CD4-positive, alpha-beta T cell treated with Interleukin-6 at 100 ng/mL for 8 hours (primary cell): ENCODE measurements at places on chromosomes 7 and 10.

DNA sequence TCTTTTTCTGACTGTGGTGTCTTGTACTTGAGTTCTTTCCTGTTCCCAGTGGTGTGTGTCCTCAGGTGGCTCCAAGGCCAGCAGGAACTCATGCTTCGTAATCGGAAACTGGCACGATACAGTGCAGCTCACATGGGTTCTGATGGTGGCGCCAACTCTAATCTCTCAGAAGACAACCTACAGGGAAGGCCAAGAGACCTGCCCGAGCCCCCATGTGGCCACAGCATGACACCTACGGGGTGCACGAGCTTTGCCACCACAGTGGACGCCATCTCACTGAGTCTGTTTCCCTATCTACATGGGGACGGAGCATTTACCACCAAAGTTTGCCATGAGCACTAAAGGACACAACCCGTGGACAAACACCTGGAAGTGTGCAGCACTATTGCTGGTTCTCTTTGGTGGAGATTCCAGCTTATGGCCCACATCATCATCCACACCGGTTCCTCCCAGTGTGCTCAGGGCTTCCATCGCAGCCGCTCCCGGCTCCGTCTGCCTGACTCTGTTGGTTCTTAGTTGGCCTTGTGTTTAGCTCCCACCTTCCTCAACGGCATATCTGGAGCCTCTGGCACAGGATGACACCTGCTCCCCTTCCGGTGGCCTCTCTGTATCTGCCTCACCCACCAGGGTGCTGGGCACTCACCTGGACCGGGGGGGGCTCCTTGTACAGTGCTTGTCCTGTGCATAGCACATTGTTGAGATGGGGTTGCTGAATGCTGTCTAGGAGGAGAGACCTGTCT, 586.6 kb upstream of the MKI67 start:
- DNase-seq, result no peak

DNA sequence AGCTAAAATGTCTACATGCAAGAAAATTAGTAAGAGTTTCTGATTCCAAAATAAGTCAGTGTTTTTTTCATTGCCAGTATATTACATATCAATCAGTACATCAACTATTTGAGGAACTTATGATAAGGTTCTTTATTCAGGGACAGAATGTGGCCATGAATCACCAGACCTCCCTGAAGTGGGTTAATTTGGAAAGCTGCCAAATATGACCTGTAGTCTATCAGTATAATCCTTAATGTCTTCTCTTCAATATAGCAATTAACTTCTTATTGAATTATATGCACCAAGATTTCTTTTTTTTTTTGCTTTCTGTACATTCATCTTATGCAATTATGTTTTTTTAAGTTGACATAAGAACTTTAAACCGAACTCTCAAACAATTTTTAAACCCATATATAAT, 714.5 kb upstream of the POT1 start:
- DNase-seq, result no peak

DNA sequence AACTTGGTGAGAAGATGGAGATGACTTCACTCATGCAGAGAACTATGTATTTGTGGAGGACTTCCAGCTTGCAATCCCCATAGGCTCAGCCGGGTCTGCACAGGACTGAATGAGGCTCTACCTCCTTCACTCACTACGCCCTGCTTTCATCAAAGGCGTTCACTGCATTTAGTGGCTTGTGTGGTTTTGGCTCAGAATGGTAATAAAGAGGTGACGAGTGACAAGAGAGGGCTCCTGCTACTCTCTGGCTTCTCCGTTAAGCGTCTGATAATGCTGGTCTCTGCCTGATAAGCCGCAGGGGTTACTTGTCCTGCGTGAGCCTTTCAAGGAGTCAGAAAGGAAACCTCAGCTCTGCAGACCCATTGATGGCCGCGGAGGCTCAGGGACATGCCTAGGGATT, 343.4 kb downstream of the PRPF18 start:
- peak; percentile 38 for DNase-seq

DNA sequence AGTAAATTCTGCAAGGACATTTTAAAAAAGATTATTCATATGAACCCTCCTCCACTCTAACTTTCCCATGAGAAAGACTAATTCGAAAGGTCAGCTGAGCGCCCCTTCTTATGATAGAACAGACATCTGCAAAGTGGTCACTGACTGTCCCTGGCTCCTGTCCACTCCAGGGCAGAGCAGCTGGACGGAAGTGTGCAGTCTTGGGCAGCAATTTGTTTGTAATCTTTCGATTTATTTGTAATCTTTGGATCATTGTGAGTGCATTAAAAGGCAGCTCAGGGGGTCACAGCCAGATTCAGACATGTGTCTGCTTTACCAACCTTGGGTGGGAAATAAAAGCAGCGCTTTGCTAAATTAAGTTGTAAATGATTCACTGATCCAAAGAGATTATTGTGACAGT, 158.8 kb upstream of the ADARB2 start:
- no peak for DNase-seq

GRCh38 chr7:80362010-80362618, 149.8 kb downstream of the GNAT3 start:
- DNase-seq, result no peak

DNA sequence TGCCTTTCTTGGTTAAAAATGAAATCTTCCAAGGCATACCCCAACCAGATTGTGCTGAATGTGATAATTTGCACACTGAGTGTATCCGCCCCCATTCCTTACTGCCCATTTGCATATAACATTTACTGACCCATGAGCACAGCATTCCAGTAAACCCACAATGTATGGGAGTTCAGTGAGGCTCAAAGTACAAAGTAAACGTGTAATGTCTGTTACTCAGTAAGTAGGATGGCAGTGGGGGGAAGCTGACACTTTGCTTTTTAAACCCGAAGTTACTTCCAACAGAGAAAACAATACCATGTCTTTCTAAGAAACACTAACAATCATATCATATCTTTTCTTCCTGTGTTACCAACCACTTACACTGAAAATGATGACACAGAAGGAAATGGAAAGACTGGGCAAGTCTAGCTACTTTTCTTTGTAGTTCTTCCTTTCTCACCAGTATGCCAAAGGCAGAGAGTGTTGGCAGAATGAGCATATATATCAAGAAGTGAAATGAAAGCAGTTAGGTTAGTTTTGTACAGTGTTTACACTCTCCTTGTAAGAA, 27.1 kb upstream of the SOSTDC1 start:
- no peak for DNase-seq

DNA sequence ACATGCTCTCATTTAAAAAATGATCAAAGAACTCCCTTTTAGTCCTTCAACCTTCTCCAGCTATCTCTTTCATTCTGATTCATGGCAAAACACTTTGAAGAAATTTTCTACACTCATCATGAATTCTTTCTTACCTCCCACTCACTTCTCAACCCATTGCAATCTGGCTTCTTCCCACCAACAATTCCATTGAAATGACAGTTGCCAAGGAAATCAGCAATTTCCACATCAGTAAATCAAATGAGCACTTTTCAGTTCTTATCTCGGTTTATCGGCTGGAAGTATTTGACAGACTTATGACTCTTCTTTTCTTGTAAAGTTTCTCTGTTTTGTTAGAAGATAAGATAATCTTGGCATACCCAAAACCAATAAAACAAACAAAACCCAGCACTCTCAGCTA, 99.1 kb upstream of the CACNA2D1 start:
- DNase-seq, result no peak

DNA sequence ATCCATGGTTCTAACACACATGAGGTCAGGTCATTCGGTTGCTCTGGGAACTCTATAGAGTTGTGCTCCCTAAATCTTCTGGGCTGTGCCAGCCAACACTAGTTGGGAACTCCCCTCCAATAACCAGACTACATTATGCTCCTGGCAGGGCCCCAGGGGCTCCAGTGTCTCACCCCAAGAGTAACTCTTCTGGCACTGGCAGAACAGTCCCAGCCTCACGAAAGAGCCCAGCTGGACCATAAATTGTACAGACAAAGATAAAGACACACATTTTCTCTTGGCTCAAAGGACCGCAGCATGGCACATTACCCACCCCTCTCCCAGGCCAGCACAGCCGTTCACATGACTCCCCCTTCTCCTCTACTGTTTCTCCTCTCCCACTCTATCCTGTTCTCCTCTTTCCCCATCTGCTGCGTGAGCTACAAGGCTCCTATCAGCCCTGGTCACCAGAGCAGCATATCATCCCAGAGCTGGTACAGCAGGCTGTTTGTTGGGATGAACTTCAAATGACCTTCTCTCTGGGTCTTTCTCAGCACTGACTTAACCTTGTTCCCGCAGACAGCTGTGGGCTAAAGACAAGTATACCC, 230.6 kb downstream of the PLXNA4 start:
- DNase-seq, result no peak

- DNase-seq, result no peak
These were observed 40.9 kb downstream of the VTI1A start for GRCh38 chr10:112487964-112488363.

GRCh38 chr10:96370584-96371157, 11.9 kb upstream of the OPALIN start:
- DNase-seq, result peak; percentile 38

DNA sequence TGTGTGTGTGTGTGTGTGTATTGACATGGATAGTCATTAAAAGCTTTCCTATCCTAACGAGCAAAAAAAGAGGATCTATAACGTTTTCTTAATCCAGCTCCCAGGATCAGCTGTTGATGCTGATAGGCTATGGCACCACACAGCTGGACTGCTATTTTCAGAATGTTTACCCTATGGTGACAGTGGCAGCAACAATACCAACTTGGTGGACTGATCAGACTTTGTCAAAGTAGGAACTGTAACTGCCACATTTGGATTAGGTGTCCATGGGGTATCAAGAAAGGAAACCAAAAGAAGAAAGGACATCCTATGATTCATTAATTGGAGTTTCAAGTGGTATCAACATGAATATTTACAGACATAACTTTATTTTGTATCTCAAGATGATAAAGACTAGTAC, 2.7 kb upstream of the CLEC5A start:
- DNase-seq, result no peak

DNA sequence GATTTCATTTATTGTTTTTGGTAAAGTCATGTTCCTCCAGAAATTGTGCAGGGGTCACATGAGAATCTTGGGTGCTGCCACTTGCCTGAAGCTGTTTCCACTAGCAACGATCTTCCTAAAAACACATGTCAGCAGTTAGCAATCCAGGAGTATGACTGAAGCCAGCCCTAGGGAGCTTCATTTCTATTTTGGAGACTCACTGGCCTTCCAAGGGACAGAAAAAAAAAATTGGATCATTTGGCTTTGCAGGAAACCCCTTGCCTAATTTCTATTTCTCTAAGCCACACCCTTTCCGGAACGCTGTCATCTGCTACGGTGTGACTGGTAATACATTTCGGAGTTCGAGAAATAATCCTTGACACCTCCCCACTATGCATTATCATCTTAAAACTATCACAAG, 204.7 kb downstream of the TAX1BP1 start:
- no peak for DNase-seq

- DNase-seq, result no peak
These were observed 59.4 kb downstream of the CALCR start for GRCh38 chr7:93515144-93515543.

DNA sequence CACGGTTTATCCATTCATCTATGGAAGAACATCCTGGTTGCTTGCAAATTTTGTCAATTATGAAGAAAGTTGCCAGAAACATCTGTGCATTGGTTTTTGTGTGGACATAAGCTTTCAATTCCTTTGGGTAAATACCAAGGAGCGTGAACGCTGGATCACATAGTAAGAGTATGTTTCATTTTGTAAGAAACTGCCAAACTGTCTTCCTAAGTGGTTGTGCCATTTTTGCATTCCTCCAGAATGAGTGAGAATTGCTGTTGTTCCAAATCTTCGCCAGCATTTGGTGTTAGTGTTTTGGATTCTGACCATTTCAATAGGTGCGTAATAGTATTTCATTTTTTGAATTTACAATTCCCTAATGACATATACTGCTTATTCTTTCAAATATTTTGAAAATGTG, 155.3 kb upstream of the FRMD4A start:
- no peak for DNase-seq

- DNase-seq, result no peak
These were observed 59.8 kb upstream of the PDSS1 start for GRCh38 chr10:26637521-26638275.

GRCh38 chr10:9102026-9102425, 1047.5 kb downstream of the GATA3 start:
- no peak for DNase-seq

DNA sequence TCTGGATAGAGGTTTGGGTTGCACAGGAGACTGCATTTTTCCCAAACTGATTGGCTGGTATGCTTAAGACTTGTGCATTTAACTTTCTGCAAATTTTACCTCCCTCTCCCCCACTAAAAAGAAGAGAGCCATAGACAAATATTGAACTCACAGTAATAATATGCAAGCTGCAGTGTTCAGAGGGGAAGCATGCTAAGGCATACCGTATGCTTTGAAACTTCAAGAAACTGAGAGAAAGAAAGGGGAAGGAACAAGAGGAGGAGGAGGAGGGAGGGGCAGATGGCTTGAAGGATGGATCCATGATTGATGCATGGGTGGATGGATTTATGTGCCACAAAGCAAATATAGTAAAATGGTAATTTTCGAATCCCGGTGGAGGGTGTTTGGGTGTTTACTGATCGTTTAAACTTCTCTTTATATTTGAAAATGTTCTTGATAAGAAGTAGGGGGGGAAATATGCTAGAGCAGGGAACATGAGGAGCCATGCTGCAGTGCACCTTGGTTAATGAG, 7.8 kb upstream of the KLF6 start:
- DNase-seq, result no peak

GRCh38 chr10:102112210-102112817, 7.9 kb downstream of the LDB1 start:
- DNase-seq, result no peak

- no peak for DNase-seq
These were observed 2.9 kb downstream of the PRXL2A start for GRCh38 chr10:80411267-80411668.

DNA sequence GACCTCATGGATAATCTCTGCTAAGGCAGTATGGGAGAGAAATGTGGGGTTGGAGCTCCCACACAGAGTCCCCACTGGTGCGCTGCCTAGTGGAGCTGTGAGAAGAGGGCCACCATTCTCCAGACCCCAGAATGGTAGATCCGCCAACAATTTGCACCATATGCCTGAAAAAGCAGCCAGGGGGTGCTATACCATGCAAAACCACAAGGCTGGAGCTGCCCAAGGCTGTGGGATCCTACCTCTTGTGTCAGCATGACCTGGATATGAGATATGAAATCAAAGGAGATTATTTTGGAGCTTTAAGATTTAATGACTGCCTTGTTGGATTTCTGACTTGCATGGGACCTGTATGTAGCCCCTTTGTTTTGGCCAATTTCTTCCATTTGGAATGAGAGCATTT, 27.0 kb upstream of the SAMD9L start:
- no peak for DNase-seq
